Endodermal cell (in vitro differentiated cells): ENCODE measurements at places on chromosomes 2 and 18. TPM values are rescaled to one million over a fixed set of nuclear protein-coding genes. Genes with fewer than 3 reads are reported as not detected.

FOXD4L1 gene
- total RNA-seq, result 0.15 to 0.29 TPM in 2 of 3 replicates, not detected in the other

FOXI3 gene
- total RNA-seq, result 0.16 to 1.4 TPM (median 0.93 TPM) in 3 replicates

PELI1 gene
- 160 and 178 TPM in 2 replicates for total RNA-seq

DYNAP gene
- not detected in 3 replicates for total RNA-seq

DNA sequence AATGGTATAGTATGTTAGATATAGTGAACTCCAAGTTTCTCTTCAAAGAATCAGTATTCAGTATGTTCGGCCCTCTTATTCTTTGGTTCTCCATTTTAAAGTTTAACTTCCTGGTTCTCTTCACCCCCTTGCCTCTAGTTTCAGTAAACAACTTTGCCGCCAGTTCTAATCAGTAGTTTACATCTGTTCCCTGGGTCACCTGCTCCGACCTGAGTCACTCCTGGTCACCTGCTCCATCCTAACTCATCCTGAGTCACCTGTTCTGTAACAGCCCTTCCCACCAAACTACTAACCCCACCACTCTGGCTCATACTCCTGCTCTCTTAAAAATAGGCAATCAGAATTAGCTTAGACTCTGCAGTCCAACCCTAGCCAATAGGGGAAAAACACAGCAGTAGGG is 23.7 kb upstream of the TEX51 start:
- H3K36me3 ChIP-seq, result no peaks in the 10 kb centered on the region
- H3K27me3 ChIP-seq, result no peaks in the 10 kb centered on the region
- no peaks in the 10 kb centered on the region for H3K4me1 ChIP-seq
- DNase-seq, result peak; percentile 38
- H3K27ac ChIP-seq, result no peak overlapping the region
- H3K4me3 ChIP-seq, result no peak overlapping the region

DNA sequence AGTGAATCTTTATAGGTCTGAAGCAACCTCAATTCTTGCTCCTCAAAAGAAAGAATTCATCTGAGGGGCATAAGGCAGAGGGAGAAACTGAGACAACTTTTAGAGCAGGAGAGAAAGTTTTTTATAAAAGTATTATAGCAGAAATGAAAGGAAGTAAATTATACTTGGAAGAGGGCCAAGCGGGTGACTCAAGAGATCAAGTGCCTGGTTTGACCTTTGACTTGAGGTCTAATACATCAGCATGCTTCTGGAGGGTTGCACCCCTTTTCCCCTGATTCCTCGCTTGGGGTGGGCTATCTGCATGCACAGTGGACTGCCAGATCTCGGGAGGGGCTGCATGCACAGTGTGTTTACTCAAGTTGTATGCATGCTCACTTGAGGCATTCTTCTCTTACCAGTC is 268.5 kb upstream of the LRATD1 start:
- H3K27ac ChIP-seq, result no peak overlapping the region
- no peaks in the 10 kb centered on the region for H3K36me3 ChIP-seq
- DNase-seq, result no peak
- no peak overlapping the region for H3K4me3 ChIP-seq

DNA sequence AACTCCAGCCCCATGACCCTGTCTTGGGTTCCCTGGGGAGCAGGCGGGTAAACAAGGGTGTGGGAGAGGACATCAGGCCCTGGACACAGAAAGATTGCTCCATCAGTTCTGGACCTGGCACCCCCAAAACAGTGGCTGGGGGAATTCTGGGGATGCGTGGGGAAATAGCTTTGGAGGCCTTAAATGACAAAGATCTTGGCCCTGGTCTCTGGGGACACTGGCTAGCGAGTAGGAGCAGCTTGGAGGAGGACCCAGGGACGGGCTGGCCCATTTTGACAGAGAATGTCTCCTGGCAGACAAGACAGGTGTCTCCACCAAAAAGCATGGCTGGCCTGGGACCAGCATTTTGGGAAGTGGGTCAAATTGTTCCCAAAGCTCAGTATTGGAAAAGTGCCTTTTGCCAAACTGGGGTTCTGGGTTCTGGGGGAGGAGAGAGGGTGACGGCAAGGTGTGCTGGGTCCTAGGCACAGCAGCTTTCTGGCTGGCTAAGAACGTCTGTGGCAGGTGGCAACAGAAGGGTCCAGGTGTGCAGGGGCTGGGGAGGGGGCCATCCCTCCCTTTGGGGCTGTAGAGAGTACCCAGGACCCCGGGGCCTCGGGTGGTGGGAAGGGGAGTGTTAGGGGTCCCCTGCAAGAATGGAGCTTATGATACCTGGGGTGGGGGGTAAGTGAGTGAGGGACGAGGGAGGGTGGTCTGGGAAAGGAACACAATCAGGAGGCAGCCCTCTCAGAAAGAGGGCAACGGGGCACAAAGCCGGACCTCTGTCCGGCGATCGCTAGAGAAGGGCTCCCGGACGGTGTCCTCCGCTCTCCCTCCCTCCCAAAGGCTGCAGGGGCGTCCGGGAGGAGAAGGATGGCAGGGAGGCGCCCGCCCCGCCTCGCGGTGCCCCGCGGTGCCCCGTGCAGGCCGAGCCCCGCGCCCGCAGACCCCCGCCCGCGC is 556 bp downstream of the CYRIA start:
- H3K36me3 ChIP-seq, result no peaks in the 10 kb centered on the region
- H3K4me3 ChIP-seq, result peak overlapping the region; percentile 77
- DNase-seq, result peak; percentile 59
- peaks cover 72% of the 10 kb centered on the region for H3K27me3 ChIP-seq
- no peak overlapping the region for H3K27ac ChIP-seq

DNA sequence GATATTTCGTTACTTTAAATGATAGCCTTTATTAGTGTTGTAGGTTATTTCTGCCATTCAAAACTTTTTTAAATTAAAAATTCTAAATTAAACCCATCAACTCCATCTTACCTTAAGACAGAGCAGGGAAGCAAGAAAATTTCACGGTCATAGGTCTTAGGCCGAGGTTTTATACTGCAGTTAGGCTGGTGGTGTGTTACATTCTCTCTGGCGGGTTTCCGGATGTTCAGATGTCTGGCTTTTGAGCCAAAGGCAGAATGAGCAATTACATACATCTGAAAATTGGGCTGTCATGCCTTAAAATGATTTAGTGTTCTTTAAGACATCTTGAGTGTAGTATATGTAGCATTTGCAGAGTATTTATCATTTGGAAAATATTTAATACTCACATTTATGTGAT is 27.9 kb downstream of the GLS start:
- H3K27me3 ChIP-seq, result no peaks in the 10 kb centered on the region
- peaks cover 68% of the 10 kb centered on the region for H3K36me3 ChIP-seq
- no peaks in the 10 kb centered on the region for H3K4me1 ChIP-seq
- no peak for DNase-seq
- no peak overlapping the region for H3K4me3 ChIP-seq

DNA sequence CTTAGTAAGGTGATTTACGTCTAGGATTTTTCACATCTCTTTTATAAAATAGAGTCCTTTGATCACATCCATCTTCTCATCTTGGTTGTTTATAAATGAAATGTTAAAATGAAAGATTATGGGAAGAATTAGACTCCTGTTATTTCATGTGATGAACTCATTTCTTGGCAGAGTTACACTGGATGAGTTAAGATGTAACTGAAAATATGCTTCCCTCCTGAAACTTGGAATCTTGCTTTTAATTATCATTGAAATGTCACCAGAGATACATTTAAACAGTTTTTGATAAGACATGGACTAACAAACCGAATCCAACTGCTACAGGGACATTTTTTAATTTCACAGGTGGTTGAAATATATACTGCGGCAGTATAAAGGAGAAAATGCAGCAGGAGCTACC is 274.0 kb downstream of the DLGAP1 start:
- no peaks in the 10 kb centered on the region for H3K36me3 ChIP-seq
- DNase-seq, result no peak
- H3K4me1 ChIP-seq, result no peaks in the 10 kb centered on the region
- H3K27me3 ChIP-seq, result no peaks in the 10 kb centered on the region
- H3K27ac ChIP-seq, result no peak overlapping the region
- H3K4me3 ChIP-seq, result no peak overlapping the region

GRCh38 chr2:139359818-139360217 is 579.6 kb upstream of the NXPH2 start:
- H3K4me1 ChIP-seq, result no peaks in the 10 kb centered on the region
- no peak for DNase-seq
- no peaks in the 10 kb centered on the region for H3K27me3 ChIP-seq
- H3K36me3 ChIP-seq, result no peaks in the 10 kb centered on the region
- no peak overlapping the region for H3K4me3 ChIP-seq
- H3K27ac ChIP-seq, result no peak overlapping the region

- DNase-seq, result no peak
- H3K4me1 ChIP-seq, result no peaks in the 10 kb centered on the region
- H3K27me3 ChIP-seq, result no peaks in the 10 kb centered on the region
- no peak overlapping the region for H3K27ac ChIP-seq
Observed at GRCh38 chr2:223721746-223722145, 115.6 kb downstream of the AP1S3 start.

DNA sequence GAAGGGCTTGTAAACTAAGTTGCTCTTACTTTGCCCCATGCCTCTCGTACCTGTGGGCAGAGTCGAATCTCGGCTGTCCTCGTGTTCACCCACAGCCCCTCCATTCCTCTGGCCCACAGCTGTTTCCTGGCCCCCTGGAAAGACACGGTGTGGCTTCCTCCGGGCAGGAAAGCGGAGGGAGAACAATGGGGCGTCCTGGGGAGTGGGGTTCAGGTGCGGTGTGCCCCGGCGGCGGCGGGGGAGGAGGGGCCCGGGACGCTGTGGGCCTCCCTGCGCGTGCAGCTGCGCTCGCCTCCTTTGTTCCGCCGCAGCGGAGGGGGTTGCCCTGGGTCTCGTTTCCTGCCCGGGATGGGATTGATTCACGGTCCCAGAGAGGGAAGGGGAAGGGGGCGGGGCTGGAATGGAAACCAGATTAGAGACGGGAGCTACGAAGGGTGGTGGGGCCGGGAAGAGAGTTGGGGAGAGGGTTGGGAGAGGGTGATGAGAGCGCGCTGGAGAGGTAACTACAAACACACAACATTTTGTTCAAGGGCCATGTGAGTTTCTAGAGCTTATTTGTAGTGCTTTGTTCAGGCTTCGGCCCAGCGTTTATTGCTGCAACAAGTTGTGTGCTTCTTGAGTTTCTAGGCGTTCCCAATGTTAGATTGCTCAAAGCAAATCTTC is 796 bp downstream of the MYO1B start:
- peaks cover 29% of the 10 kb centered on the region for H3K4me1 ChIP-seq
- H3K36me3 ChIP-seq, result peaks cover 19% of the 10 kb centered on the region
- peak; percentile 96 for DNase-seq
- no peaks in the 10 kb centered on the region for H3K27me3 ChIP-seq
- H3K4me3 ChIP-seq, result peak overlapping the region; percentile 97

- DNase-seq, result peak; percentile 56
- no peak overlapping the region for H3K4me3 ChIP-seq
- peaks cover 7% of the 10 kb centered on the region for H3K4me1 ChIP-seq
- H3K36me3 ChIP-seq, result no peaks in the 10 kb centered on the region
Observed at GRCh38 chr18:5969989-5970403, 74.7 kb upstream of the TMEM200C start.

GRCh38 chr2:144370937-144371584 is 148.9 kb downstream of the ZEB2 start:
- H3K4me3 ChIP-seq, result no peak overlapping the region
- no peak overlapping the region for H3K27ac ChIP-seq
- no peaks in the 10 kb centered on the region for H3K36me3 ChIP-seq
- peaks cover 4% of the 10 kb centered on the region for H3K4me1 ChIP-seq

- no peak for DNase-seq
- H3K4me3 ChIP-seq, result peak overlapping the region; percentile 96
- peak overlapping the region; percentile 100 for H3K27ac ChIP-seq
- peaks cover 1% of the 10 kb centered on the region for H3K36me3 ChIP-seq
- peaks cover 14% of the 10 kb centered on the region for H3K4me1 ChIP-seq
- no peaks in the 10 kb centered on the region for H3K27me3 ChIP-seq
Observed at GRCh38 chr18:3447068-3447894, 2.7 kb upstream of the TGIF1 start.

GRCh38 chr2:185990861-185991525 is 252.4 kb downstream of the FSIP2 start:
- H3K36me3 ChIP-seq, result no peaks in the 10 kb centered on the region
- no peak for DNase-seq
- H3K4me3 ChIP-seq, result no peak overlapping the region
- no peaks in the 10 kb centered on the region for H3K27me3 ChIP-seq
- H3K27ac ChIP-seq, result no peak overlapping the region

DNA sequence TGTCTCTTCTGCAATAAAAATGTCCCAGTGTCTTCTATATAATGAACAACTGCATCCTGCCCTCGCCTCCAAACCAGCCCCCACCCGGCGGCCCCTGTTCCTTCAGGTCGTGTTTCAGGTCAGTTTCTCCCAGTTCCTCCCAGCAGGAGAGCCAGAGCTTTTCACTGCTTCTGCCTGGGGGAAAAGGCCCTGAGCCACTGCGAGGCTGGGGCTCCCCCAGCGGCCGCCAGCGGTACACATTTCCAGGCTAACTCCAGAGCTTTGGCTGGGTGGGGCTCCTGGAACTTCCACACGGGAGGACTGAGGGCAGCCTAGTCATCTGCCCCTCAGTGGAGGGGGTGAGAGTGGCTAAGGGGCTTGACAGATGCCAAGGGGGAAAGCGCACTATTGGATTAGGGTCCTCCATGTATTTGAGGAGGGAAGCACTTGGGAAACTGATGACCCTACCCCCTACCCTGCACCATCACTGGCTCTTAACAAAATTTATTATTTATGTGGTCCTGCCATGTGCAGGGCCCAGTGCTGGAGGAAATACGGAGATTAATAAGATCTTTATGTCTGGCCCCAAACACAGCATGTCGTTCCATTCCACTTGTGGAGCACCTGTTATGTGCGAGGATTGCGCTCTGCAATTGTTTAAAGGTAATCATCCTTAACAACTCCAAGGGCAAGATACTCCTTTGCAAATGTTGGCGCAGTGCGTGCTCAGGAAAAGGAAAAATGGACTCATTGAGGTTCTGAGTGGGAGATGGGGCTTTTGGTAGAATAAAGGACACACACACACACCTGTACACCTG is 17.3 kb upstream of the CYS1 start:
- H3K4me3 ChIP-seq, result no peak overlapping the region
- H3K27me3 ChIP-seq, result no peaks in the 10 kb centered on the region
- H3K36me3 ChIP-seq, result no peaks in the 10 kb centered on the region
- peaks cover 4% of the 10 kb centered on the region for H3K4me1 ChIP-seq

GRCh38 chr2:203997980-203998809 is 61.6 kb downstream of the ICOS start:
- H3K4me1 ChIP-seq, result no peaks in the 10 kb centered on the region
- no peaks in the 10 kb centered on the region for H3K27me3 ChIP-seq
- no peak overlapping the region for H3K4me3 ChIP-seq

GRCh38 chr18:75742516-75742915 is 315.0 kb upstream of the SMIM21 start:
- no peaks in the 10 kb centered on the region for H3K4me1 ChIP-seq
- H3K36me3 ChIP-seq, result no peaks in the 10 kb centered on the region
- H3K27me3 ChIP-seq, result no peaks in the 10 kb centered on the region
- no peak overlapping the region for H3K4me3 ChIP-seq
- H3K27ac ChIP-seq, result no peak overlapping the region
